ENCODE measurements at places on chromosomes 1 and 21.

- no peak for DNase-seq
Observed at GRCh38 chr1:180928331-180929230, 15.9 kb downstream of the KIAA1614 start.

GRCh38 chr1:44300852-44301251, 54.2 kb downstream of the ERI3 start:
- DNase-seq = no peak

- DNase-seq = no peak
Observed at GRCh38 chr1:93683234-93683633, 1.6 kb upstream of the BCAR3 start.

GRCh38 chr21:42056996-42057689, 14.0 kb upstream of the UMODL1 start:
- DNase-seq = no peak

- no peak for DNase-seq
Observed at GRCh38 chr1:239293350-239294110, 92.8 kb upstream of the CHRM3 start.

GRCh38 chr1:207850621-207851407, 60.1 kb downstream of the CD34 start:
- no peak for DNase-seq

- DNase-seq = no peak
Observed at GRCh38 chr1:207941665-207942064, 30.7 kb upstream of the CD34 start.

GRCh38 chr21:18424276-18424675, 20.7 kb upstream of the TMPRSS15 start:
- no peak for DNase-seq

- no peak for DNase-seq
Observed at GRCh38 chr1:230393722-230394121, 32.4 kb downstream of the PGBD5 start.

DNA sequence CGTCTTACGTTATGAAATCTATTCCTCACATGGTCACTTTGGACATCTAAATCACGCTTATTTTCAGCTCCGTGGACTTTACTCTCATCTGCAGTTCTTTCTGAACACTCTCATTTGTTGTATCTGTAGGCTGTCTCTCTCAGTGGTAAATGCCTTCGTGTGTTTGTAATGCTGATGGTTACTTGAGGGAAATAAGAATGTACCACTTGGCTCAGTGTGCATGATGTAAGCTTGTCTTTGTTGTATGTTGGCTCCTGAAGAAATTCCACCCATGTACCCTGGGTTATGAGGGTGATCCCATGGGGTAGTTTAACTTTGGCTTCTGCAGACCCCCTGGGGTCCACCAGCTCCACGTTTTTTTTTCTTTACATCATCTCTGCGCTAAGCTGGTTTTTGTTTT, 378.4 kb downstream of the SETD4 start:
- no peak for DNase-seq

DNA sequence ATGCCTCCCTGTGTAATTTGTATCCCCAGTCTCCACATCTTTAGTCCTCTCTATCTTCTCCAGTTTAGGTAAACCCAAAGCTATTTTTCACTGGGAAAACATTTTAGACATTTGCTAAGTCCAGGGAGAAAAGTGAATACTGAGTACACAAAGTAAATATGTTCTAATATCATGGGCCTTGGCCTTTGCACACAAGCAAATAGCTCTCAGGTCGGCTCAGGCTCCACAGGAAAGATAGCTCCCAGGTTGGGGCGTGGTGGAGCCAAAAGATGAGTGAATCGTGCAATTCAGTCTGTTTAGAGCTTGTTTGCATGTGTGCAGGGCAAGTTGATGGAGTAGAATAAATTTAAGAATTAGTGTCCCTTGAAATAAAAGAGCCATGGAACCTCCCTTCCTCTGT, 7.9 kb downstream of the RGSL1 start:
- no peak for DNase-seq

DNA sequence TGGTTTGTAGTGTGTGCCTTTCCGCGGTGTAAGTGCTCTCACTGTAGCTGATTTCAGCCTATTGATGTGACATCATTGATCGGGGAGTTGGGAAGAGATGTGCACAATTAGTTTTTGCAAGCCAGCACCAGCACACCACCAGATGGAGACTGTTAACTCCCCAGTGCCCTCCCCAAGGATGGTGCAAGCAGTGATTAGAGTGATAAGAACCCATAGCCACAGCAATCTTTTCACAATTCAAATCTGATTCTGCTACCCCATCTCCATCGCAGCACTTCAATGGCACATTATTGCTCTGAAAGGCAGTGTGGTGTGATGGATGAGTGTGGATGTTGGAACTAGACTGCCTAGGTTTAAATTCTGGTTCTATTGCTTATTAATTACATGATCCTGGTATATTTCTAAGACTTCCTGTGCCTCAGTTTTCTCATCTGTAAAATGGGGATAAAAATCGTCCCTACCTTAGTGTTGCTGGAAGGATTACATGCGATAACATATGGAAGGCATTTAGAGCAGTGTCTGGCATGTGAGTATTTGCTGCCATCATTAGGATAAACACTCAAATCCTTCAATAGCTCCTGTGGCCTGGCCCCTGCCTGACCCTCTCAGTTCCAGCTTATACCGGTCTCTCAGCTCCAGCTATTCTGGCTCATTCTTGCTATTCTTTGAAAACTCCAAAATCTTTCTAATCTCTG, 6.7 kb downstream of the CSF3R start:
- DNase-seq = no peak

DNA sequence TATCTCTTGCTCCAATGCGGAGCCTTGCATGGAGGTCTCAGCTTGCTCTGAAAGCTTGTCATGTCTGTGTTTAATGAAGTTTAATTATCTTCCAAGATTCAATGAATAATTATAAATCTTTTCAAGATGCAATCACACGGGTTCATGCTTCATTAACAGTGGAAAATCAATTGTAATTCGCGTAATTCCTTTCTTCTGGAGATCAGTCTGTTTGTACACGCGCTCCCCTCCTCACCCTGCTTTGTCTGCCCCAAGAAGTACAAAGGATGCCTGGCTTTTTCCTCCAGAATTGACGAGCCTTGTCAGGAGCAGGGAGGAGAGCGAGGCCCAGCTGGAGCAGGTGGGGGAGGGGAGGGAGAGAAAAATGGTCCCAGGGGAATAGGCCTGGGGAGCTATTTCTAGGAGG, 65.0 kb upstream of the DISP3 start:
- DNase-seq = no peak

DNA sequence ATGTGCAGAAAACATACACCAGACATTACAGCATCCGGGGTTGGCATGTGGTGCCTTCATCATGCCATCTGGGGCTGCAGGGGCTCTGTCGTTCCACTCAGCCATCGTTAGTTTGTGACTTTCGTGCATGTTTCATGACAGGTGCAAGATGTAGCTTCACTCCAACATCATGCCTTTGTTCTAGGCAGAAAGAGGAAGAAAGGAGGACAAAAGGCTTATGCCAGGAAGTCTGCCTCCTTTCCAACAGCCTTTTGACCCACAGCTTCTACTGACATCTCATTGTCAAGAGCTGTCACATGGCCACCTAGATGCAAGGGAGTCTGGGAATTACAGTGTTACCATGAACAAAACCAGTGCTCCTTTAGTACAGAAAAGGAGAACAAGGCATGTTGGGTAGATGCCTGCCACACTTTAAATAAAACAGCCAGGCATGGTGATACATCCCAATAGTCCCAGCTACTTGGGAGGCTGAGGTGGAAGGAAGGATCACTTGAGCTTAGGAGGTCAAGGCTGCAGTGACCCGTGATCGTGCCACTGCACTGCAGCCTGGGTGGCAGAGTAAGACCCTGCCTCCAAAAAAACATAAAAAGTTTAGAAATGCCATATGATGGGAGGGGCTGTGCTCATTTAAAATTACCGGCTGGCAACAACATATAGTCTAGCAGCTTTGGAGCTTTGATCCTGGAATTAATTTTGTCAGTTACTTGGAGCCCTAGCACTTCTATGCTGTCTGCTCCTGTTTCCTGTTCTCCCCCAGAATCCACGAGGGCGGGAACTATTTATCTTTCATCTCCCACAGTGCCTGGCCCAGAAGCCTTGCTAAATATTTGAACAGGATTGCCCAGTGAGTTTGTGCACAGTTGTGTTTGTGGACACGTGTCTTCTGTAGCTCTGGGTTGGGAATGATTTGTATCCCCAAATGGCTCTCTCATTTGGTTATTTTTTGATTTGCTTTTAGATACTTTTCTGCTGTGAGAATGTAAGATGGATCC, 7.4 kb downstream of the DOP1B start:
- DNase-seq = no peak

GRCh38 chr1:28775121-28775942, 36.6 kb upstream of the OPRD1 start:
- peak; percentile 21 for DNase-seq

GRCh38 chr1:46278807-46279206, 24.6 kb downstream of the LRRC41 start:
- no peak for DNase-seq

- DNase-seq = no peak
Observed at GRCh38 chr1:170634824-170635410, 29.0 kb upstream of the PRRX1 start.

GRCh38 chr1:161159913-161160243, 578 bp downstream of the USP21 start:
- no peak for DNase-seq

- no peak for DNase-seq
Observed at GRCh38 chr1:212643877-212644276, 35.3 kb downstream of the ATF3 start.

- DNase-seq = no peak
Observed at GRCh38 chr1:115810609-115811008, 30.3 kb downstream of the NHLH2 start.

DNA sequence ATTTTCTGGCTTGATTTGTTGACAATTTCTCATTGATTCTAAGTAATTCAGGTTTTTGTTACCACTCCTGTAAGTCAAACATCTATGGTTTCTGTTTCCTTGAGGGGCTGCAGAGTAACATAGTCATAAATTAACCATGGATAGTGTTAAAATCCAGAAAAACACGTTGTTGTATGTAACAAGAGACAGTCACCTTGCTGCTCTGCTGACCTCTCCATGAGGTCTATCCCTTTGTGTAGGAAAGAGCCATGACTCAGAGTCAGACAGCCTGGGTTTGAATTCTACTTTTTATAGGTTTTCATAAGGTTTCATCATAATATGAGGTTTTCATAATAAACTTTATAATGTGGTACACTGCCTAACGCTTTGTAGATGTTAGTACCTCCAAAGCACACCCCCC, 27.6 kb upstream of the NBL1 start:
- DNase-seq = no peak

DNA sequence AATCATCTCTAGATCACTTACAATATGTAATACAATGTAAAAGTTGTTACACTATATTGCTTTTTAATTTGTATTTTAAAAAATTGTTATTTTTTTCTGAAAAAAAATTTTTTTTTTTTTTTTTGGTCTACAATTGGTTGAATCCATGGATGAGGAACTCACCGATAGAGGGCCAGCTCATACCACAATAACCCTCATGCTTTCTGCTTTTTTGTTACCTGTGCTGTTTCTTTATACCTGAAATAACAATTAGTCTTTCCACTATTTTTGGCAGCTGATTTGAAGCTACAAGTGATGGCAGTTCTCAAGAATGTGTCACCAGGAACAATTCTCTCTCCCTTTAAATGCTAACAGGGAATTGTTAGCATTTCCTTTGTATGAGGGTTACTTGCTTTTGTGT, 12.0 kb downstream of the SMG7 start:
- no peak for DNase-seq

- no peak for DNase-seq
Observed at GRCh38 chr1:93673163-93673829, 8.3 kb downstream of the BCAR3 start.

DNA sequence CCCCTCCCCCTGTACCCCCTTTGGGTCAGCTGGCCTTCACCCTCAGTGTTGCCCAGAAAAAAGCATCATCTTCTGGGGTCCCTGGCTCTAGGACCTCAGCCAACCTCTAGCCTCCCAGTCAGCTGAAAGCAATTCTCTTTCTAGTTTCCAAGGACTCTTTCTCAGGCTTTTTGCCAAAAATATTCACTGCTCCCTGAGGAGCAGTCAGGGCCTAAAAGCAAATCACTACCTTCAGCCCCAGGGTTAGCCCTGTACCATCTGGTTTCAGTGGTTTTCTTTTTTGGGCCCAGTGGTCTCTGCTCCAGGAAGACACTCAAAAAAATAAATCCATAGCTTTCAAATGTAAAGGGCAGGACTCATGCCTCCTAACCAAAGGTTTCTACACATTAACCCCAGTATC, 3.1 kb upstream of the LMOD1 start:
- no peak for DNase-seq

DNA sequence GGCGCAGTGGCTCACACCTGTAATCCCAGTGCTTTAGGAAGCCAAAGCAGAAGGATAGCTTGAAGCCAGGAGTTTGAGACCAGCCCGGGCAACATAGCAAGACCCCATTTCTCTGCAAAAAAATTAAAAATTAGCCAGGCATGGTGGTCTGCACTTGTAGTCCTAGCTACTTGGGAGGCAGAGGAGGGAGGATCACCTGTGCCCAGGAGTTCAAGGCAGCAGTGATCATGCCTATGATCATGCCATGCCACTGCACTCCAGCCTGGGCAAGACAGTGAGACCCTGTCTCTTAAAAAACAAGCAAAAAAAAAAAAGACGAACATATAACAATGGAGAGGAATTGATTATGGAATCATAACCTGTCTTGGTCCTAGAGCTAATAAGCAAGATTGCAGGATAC, 45.1 kb downstream of the FBXO42 start:
- no peak for DNase-seq

DNA sequence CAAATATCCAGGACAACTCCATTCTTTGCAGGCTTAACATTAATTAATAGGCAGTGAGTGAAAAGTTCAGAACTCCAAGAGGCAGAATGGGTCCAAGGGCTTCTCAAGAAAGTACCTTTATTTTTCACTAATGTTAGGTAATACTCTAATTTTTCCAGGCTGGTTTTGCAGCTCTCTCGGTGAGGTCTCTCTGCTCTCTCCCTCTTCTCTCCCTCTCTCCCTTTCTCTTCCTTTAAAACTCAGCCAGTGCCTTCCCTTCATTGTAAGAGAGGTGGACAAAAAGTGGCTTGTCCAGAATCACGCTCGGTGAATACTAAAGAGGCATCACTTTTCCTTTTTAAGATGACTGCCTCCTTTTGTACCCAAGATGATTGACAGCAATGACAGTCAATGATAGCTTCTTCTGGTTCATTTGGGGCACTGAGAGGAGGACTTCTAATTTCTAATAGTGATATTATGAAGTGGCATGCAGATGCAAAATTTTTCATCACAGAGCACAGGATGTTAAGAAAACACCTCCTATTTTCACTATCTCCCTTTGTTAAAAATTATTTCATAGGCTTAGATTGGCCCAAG, 1.3 kb upstream of the CHI3L1 start:
- no peak for DNase-seq

- DNase-seq = no peak
Observed at GRCh38 chr1:166874464-166874863, 1.6 kb downstream of the TADA1 start.

- no peak for DNase-seq
Observed at GRCh38 chr1:212309967-212310366, 24.8 kb downstream of the PPP2R5A start.

- no peak for DNase-seq
Observed at GRCh38 chr1:64664299-64664698, 80.6 kb upstream of the RAVER2 start.

DNA sequence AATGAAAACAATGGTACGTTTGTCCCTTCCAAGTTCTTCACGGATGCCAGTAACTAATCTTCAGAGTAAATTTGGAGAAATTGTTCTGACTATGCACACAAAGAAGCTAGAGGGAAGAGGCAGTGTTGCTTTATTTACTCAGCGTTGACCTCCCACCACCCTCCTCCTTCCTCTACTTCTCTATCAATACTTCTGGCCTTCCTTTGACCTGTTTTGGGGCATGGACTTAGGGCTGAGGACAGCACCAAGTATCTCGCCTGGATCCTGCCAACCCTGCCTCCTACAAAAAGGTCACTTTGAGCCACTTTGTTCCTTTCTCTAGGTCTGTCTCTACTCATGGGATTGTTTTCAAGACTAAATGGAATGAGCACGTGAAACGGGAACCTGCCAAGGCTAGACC, 282.6 kb downstream of the DSCAM start:
- DNase-seq = no peak
